NCI-H1417 (cell line): ENCODE measurements at places on chromosomes 1 and 21.

DNA sequence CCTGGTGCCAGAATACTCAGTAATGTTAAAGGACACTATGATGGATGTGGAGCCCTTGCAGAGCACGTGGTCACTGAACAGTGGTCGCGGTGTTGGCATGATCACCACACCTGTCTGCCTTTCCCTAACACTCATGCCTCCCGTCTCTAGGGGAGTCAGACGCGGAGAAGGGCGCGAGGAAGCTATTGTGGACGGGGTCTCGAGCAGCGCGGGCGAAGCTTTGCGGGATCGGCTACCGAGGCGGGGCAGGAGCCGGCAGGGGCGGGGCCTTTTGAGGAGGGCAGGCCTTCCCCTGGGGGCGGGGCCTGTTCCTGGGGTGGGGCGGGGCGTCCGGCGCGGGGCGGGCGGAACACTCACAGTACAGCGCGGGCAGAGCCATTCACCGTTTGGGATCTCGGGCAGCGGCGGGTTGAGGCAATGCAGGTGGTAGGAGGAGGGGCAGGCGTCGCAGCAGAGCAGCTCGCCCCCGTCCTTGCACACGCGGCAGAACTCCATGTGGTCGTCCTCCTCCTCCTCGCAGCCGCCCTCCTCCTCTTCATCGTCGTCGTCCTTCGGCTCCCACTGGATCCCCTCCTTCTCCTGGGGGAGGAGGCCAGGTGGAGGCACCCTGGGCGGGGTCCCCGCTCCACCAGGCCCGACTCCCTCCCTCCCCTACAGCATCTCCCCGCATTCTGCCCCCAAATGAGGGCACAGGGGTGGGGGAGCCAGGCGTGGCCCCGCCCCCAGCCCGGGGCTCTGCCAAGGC, 31.5 kb downstream of the CHD5 start:
- peak; percentile 82 for DNase-seq

DNA sequence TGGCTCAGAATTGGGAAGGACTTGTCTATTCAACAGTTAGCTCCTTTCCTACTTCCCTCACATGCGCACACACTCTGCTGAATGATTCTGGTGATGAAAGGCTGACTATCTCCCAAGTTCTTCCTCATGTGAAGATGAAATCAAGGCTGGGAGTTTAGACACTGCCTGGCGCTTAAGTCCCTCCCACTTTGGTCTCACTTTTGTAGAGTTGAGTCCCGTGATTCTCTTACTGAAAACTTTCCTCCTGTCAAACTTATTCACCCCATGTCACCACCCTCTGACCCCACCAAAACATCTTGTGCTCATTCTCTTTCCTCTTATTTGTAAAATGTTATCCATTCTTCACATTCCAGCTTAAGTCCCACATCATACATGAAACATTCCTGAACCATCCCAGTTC, 8.4 kb upstream of the MRPS6 start:
- DNase-seq: no peak

DNA sequence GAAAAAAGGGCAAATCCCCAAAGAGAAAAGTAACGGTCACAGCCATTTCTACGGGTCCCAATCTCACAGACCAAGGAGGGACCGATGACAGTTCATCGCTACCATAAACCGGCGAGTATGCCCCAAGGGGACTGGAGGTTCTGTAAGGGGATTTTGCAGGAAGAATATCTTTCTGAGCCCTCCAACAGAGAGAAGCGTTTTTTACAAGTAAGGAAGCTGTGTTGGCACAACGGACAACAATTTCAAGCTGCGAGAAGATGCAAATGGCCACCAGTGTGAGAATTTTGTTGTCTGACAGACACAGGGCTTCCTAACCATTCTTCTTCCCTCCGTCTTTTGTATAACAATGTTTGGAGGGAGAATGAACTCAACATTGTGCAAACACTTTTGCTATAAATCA, 1043.1 kb downstream of the ADGRL2 start:
- DNase-seq: no peak

DNA sequence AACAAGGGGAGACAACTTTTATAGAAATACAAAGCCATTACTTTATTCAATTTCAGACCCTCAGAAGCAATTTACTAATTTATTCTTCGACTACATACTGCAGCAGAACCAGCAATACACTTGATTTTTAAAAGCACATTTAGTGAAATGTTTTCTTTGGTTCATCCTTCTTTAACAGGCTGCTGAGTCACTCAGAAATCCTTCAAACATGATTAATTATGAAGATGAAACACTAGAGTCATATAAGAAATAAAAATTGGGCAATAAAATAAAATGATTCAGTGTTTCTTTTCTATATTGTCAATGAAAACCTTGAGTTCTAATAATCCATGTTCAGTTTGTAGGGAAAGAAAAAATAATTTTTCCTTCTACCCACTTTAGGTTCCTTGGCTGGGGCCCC, 47.0 kb downstream of the CHML start:
- no peak for DNase-seq

DNA sequence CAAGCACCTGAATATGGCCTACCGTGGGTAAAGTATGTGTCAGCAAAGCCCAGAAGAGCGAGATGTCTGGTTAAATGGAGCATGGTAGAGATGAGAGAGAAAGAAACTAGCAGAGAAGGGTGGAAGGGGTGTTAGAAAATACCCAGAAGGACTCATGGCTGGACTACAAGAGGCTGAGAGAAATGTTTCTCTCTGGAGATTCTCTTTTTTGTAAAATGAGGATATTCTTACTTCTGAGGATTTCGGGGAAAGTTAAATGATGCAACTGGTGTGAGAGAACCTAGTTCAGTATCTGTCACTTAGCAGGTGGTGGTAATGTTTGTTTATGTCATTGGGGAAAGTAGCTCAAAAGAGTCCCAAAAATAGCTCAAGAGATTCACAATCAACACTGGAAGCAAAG, 7.2 kb upstream of the EPS15 start:
- DNase-seq: no peak

DNA sequence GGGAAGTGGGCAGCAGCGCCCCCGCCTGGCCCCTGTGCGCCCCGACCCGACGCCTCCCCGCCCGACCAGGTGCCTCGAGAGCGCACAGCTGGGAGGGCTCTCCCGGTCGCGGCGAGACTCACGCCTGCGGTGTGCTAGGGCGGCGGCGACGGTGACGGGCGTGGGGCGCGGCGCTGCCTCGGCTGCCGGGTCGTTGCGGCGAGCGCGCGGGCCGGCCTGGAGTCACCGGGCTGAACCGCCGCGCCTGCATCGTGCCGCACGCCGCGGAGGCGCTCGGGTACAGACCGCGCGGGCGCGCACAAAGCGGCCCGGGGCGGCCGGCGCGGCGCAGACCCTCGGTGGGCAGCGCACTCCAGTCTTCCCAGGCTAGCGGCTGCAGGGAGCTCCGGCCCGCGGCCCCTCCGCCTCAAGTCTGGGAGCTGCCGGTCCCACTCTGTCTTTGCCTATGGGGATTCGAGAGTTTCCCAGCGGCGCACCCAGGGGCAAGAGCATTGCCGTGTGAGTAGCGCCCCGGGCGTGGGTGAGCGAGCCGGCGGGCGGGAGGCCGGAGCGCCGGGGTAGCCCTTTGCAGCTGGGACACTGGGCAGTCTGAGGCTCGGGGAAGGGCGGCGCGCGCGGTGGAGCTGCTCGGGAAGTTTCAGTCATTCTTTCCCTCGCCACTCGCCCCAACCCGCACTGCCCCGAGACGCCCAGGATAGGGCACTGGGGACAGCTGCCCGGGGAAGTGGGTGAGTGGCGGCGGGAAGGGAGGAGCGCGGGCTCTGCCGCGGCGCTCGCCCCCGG, at the start of gene SLC35F3:
Gene SLC35F3, plus strand, starts transcription at position 44 of the 783 bp plus-strand sequence.
- no peak for DNase-seq

DNA sequence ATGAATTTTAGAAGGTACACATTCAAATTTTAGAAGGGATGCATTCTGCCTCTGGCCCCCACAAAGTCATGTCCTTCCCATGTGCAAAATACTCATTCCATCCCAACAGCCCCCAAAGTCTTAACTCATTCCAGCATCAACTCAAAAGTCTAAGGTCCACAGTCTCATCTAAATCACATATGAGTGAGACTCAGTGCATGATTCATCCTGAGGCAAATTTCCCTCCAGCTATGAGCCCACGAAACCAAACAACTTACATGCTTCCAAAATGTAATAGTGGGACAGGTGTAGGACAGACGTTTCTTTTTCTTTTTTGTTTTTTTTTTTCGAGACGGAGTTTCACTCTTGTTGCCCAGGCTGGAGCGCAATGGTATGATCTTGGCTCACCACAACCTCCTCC, 12.5 kb upstream of the WNT2B start:
- no peak for DNase-seq

DNA sequence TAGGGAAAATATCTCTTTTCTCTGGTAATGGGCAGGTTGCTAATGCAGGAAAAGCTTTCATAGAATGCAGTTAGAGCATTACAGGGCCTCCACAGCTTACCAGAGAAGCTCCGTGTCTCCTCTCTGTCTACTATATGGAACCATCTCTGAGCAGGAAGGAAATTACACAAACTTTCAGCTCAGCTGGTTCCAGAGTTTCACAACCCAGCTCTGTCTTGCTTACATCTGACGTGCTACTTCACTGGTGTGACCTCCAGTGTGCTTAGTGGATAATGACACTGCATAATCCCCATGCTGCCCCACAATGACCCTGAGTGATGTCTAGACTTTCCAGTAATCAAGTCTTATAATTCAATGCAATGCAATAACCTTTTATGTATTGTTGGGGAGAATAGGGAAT, 4.3 kb upstream of the FGGY start:
- no peak for DNase-seq

- no peak for DNase-seq
Measured at GRCh38 chr1:53544728-53545515, 85.7 kb downstream of the DMRTB1 start.

GRCh38 chr1:179867493-179868330, 9.9 kb downstream of the TOR1AIP2 start:
- peak; percentile 64 for DNase-seq

DNA sequence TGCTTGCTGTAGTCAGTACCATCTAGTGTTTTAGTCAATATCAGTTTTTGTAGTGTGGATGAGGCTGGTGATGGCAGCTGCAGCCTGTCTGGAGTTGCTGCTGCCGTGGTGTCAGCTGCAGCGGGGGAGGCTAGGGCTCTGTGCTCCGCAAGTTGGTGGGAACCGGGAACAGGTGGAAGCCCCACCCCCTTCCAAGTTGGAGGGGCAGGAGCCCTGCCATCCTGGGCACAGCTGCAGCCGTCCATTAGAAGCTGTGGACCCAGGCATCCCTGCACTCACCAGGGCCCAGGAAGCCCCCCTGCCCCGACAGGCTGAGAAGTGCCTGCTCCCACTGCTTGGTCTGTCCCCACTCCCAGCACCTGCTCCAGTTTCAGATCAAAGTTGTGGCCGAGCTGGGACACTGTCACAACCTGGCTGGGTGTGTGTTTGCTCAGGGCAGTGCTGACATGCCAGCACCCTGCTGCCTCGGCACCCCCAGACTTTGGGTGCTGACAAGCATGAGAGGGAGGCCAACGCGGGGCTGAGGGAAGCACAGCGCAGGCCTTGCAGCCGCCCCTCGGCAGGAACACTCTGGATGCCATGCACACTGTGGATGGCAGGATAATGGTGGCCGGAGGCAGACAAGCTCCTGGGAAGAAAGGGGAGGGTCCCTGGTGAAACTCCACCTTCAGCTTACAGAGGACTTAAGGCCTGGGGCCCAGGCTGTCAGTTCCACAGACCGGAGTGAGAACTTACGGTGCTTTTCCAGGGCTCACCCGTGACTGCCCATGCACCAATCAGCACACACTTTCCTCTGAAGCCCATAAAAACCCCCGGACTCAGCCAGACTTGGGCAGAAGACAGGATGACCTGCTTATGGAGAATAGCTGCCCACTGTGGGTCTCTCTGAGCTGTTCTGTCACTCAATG, 86.9 kb downstream of the ADARB1 start:
- DNase-seq: no peak

DNA sequence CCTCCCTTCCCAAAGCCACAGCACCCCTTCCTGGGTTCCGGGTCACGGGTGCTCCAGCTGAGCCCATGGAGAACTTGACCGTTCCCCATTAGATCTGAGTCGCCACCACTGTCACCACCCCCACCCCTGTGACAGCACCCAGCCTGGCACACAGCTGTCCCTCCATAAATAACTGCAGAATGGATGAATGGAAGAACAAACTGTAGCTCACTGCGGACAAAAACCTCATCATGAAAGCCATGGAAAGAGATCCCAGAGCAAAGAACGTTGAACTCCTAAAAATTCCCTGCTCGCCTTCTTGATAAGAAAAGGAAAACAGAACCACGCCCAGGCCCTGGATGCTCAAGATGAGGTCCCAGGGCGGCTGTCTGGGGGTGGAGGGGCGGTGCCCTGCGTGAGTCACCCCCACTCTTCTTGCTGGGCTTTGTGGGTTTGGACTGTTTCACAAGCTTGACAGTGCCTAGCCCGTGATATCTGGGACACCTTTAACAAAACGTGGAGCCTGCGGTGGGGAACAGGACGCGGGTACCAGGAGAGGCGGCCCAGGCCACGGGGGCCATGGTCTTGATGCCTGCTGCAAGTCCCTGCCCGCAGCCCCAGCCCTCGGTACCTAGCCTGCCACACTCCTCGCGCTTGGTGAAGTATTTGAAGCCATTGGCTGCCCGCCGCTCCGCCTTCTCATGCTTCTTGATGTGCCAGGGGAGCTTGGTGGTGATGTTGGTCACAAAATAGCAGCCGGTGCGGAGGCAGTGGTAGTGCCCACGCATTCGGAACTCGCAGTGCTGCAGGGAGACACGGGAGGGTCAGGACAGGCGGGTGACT, 151.9 kb downstream of the CASZ1 start:
- DNase-seq: no peak

DNA sequence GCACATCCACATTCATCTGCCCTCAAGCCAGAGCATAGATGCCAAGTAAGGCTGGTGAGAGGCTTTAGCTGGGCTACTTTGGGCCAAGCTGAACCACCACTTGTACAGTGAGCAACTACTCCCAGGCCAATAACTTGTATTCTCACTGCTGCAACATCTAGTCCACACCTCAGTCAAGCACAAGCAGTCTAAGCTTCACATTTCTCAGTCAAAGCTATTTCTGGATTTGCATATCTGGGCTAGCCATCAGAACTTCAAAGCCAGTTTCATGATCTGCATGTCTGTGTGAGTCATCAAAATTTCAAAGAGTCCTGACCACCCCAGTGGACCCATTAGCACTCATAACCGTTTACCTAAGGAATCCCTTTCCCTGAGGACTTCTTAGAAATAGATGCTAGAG, 77.7 kb upstream of the DIRAS3 start:
- no peak for DNase-seq

DNA sequence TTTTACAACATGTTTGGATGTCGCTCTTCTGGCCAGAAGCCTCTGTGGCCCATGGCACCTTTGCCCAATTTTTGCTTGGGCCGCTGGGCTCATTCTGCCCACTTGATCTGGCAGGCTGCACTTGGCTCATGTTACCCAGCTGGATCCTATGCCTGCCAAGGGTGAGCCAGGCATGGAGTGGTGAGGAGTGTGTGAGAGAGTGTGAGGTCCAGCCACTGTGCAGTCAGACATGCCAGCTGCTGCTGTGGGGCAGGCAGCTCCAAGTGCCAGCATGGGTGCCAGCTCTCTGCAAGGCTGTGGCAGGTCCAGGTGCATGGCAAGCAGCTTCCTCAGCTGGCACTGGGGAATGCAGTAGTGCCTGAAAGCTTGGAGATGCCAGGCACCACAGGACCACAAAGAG, 71.0 kb downstream of the EBNA1BP2 start:
- DNase-seq: no peak

GRCh38 chr1:177181280-177181630, 10.5 kb downstream of the BRINP2 start:
- no peak for DNase-seq
